T-helper 9 cell (primary cell): ENCODE measurements at places on chromosomes 7 and 10.
A peak's percentile ranks its signal among the peaks of the same experiment; 100 is the strongest.

- no peak for DNase-seq
Measured at GRCh38 chr10:68796605-68797004, 30.7 kb upstream of the STOX1 start.

GRCh38 chr10:62759599-62760175 lies 44.8 kb upstream of the ADO start:
- DNase-seq: no peak

DNA sequence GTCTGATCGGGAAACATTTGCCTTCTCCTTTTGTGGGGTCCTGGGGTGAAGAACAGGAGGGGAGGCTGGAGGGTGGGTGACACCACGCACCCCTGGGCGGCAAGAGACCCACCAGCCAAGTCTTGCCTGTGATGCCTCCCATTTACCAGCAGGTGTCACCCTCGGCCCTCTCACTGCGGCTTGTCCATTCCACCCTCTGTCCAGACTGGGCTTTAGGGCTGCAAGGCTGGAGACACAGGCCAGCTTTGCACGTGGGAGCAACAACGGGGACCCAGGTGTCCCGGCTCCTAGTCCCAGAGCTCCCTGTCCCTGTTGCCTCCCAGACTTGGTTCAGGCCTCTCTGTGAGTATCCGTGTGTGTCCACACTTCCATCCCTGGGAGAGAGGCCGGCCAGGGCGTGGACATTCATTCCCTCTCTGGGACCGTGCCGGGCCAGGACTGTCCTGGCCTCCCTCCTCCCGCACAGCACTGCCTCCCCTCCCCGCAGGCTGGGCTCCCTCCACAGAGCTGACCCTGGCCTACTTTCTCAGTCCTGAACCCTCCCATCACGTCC lies 36.2 kb upstream of the GTF2IRD1 start:
- peak; percentile 42 for DNase-seq

DNA sequence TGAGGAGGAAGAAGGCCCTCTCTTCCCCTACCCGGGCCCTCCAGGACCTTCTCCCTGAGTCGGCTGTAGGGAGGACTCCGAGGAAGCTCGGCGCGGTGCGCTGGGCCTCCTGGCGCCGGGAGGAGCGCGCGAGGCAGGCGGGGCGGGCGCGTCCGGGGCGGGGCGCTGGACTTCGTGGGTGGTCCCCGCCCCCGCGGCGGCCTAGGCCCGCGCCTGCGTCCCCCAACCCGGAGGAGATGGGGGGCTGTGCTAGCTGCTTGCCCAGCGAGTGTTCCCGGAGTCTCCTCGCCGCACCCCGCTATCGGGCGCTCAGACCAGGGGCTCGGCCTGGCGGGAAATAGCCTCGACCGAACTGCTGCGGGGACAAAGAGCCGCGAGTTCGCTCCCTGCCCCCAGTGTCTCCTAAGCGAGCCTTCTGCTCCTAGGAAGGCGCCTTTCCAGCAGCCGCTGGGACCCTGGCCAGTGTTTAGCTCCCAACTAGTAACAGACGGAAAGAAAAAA lies 19.2 kb upstream of the SMO start:
- no peak for DNase-seq

DNA sequence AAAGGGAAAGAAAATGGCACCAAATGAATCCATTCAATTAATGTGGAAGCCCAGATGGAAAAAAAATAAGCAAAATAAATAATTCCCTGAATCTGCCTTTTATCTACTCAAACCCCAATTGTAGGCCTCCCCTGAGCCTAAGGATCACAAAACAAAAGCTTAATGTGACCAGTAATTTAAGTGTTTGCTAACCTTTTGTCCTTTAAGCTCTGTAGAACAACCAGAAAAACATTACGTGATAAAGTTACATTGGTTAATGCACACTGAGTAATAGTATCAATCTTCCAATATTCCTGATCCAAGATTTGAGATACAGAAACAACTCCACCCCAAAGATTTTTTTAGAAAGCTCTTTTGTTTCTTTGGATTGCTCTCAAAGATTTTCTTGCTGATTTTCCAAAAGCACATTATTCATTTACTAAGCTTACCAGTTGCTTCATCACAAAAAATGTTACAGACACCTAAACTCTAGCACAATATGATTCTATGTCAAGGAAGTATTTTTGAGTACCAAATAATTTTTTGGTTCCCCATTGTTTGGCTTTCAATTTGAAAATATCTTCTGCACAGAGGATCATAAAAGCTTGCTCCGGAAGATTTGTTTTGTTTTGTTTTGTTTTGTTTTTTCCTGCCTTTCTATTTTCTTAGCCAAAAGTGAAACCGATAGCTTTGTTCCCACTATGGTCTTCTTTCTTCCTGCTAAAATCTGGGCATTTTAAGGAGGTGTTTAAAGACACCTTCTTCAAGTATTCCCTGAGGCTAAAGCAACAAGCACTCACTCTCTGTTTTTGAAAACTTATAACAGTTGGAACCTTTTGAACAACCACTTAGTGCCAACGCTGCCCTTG lies 54.2 kb downstream of the TRIL start:
- no peak for DNase-seq

- DNase-seq: no peak
Measured at GRCh38 chr10:60618861-60619260, 159.4 kb upstream of the CDK1 start.

DNA sequence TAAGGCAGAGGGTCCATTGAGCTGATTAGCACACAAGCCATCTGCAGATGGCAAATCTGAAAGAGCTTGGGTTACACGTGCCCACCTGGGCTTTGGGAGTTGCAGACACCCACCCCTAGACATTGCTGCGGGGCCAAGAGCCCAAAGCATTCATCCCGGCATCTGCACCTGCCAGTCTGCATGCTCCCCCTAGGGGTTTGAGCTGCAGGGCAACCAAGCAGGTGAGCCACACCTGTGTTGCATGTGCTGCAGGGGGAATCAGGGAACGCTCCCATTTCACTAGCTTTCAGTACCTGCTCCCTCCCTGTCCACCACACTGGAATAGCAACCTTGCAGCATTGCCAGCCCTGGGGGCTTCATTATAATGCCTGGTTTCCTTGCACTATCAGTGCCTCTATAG lies 21.1 kb downstream of the C7orf33 start:
- no peak for DNase-seq

- DNase-seq: no peak
Measured at GRCh38 chr7:32516551-32517100, 21.3 kb downstream of the AVL9 start.

DNA sequence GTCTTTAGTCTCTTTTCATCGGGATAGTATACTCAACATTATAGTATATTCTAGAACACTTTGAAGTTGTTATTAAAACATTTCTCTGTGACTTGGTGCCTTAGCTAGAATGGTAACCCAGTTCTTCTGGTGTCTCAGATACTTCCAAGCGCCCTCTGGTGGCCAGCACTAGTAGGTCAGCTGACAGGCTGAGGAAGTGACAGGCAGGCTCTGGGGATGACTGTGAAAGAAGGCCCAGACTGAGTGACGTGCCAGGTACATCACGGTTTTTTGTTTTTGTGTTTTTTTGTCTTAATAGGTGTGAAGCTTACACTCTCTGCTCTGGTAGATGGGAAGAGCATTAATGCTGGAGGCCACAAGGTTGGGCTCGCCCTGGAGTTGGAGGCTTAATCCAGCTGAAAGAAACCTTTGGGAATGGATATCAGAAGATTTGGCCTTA lies 5.1 kb downstream of the COMTD1 start:
- DNase-seq: peak; percentile 95

DNA sequence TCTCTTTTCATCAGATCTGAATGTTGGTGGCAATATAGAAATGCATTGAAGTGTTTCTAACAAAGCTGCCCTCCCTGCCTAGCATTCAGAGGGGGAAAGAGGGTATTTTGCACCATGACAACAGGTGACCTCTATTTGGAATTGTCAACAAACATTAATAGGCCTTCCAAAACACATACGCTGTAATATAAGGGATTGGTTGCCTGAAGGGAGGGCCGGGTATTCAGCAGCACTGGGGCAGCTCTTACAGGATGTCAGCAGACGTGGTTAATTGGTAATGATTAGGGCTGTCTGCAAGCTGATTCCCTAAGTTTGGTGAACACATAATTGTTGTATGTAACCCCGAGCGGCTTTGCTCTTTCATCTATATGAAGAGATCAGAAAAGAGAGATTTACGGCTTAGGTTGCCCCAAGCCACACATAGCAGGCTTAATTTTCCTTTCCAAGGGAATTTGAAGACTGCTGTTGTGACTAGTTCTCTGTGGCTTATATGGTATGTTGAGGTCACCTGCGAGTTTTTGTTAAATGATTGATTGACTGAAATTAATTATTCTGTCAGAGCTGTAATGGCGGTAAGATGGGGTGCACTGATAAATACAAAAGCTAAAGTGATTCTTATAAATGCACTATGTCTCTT lies 759.3 kb downstream of the LRMDA start:
- no peak for DNase-seq

GRCh38 chr10:33334153-33334804 lies at the start of gene NRP1:
TSS of gene NRP1 (minus strand) at chr10:33334667. CDS start at chr10:33334382, 285 bp downstream.
- DNase-seq: no peak

DNA sequence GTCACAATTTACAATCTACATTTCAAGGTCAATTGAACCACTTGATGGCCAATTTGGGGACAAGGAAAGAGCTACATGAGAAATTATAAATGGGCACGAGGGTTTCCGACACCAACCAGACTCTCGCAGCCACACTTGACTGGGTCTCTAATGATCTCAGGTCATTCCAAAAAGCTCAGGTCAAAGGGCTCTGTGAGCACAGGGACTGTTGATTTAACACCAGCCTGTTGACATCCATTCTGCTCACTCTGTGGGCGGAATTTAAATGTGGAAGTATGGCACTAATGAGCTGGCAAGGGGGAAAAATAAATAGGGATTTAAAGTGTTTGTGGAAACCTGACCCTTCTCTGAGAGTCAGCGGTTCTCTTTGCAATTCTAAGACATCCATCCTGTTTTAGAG lies 810.7 kb upstream of the AUTS2 start:
- DNase-seq: no peak

GRCh38 chr7:123763191-123763661 lies 14.4 kb upstream of the WASL start:
- no peak for DNase-seq

- DNase-seq: no peak
Measured at GRCh38 chr7:14389181-14389591, 399.7 kb upstream of the ETV1 start.

DNA sequence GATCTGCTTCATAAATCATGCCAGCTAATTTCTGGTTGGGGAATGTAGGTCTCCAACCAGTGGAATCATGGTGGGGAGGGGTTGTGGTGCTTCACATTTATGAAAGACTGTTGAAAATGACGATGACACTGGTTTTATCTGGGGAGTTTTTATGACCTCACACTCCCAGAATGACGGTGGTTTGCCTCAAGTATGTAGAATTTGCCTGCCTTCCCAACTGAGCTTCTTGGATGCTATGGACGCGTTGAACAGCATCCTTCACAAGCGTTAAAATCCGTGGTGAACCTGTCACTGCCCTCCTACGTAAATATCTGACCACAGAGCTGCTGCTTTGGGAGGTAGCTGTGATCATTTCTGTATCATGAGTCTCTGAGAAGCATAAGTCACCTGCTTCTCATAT lies 3.3 kb downstream of the INSYN2A start:
- DNase-seq: no peak

DNA sequence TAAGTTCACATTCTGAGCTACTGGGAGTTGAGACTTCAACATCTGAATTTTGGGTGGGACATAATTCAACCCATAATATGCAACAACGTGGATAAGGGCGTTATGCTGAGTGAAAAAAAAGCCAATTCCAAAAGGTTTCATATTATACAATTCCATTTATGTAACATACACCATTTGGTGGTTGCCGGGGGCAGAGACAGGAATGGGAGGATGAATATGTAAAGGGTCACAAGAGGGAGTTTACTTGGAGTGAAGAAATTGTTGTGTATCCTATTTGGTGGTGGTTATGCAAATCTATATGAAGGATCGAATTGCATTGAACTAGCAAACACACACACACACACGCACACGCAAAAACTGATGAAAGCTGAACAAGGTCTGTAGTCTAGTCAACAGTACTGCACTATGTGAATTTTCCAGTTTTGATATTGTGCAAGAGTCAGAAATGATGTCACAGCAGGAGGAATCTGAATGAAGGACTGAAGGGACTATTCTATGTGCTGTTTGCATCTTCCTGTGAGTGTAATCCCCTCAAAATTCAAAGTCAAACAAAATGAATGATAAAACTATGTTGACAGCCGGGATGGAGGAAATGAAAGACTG lies 249.2 kb upstream of the HABP2 start:
- DNase-seq: no peak

DNA sequence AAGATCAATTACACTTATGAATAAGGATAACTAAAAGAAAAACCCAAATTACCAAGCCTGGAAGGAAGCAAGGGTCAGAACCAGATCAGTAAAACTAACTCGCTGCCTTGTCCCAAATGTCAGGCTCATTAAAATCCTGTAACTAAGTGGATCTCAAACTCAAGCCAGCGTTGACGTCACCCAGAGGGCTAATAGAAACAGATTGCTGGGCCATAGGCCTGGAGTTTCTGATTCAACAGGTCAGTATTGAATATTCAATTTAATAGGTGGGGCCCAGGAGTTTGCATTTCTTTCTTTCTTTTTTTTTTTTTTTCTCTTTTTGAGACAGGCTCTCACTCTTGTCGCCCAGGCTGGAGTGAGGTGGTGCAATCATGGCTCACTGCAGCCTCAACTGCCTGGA lies 397.0 kb downstream of the CALN1 start:
- DNase-seq: no peak

DNA sequence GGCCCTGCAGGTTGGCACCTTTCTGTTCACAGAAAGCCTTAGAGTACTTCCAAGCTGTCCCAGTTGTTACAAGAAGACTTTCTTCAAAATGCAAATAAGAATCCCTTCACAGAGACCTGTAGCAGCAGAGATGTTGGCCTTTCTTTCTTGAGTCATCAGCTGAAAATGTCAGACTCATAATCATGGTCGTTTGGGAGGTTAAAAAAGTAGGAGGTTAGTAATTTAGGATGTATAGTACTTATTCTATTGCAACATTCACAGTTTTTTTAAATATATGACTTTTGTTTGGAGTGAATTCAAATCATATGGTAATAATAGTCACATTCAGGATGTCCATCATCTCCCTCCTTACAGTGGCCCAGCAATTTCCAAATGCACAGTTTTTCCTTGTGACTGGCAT lies 223.9 kb upstream of the GLI3 start:
- no peak for DNase-seq

GRCh38 chr7:155811895-155812761 lies at the start of gene SHH:
TSS of gene SHH (minus strand) at chr7:155812463. CDS start at chr7:155812122, 341 bp downstream.
- DNase-seq: no peak

GRCh38 chr7:29370531-29371314 lies 176.1 kb downstream of the CHN2 start:
- DNase-seq: no peak

DNA sequence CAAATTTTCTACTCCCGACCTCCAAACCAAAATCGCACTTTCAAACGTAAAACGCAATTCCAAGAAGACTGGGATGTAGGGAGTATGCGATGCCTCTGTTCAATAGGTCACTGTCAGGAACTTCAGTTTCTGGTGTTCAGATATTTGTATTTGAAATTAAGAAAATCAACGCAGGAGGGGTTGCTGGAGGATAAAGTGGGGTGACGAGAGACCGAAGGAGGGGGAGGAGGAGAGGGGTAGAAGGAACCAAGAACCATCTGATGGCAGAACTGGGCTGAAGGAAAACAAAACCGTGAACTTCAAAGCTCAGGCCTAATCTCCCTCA lies 293.8 kb upstream of the NFE2L3 start:
- no peak for DNase-seq
